ENCODE measurements at places on chromosomes 12 and 14. TPM values are rescaled to one million over a fixed set of nuclear protein-coding genes. Genes with fewer than 3 reads are reported as not detected.

The KLRC1 gene
- total RNA-seq = not detected

DNA sequence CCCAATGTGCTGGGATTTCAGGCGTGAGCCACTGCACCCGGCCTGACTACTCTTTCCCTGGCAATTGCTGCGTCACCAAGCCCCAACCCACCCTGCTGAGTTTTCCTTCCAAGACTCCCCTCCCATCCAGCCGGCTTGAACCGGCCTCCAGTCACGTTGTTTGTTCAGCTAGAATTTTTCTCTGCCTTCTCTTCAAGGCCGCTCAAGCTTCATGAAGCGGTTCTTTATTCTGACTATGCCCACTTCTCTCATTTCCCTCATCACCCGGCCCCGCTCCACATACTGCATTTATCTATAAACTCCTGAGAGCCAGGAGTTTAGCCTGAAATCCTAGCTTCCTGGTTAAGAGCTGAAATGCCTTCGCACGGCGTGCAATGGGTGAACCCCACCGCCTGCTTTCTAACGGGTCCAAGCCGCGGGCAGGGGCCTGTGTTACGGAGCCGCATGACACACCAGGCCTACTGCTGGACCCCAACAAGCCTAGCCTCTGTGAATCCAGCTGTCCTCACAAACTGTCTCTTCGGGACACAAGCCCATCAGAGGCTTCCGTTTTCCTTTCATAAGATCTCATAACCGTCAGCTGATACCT lies 999 bp upstream of the DCAF4 start:
- no peak for DNase-seq

The SERPINA1 gene
- total RNA-seq = not detected

- DNase-seq = no peak
These were observed 732.6 kb upstream of the FLRT2 start for GRCh38 chr14:84797326-84797725.

- DNase-seq = no peak
These were observed 69.3 kb upstream of the USP15 start for GRCh38 chr12:62190689-62191490.

The IKZF4 gene
- total RNA-seq = 5.4 TPM

- no peak for DNase-seq
These were observed 81.4 kb upstream of the NCOR2 start for GRCh38 chr12:124648710-124649384.

DNA sequence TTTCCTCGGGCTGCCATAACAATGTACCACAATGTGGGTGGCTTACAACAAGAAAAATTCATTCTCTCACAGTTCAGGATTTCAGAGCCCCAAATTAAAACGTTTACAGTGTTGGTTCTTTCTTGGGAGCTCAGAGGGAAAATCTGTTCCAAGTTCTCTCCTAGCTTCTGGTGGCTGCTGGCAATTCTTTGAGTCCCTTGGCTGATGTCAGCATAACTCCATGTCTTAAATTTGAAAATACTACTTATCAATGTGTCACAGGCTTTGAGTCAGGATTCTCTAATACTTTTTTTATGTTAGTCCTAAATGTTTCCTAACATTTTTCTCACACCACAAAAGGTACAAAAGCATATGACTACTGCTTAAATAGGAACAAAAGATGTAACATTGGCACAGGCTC lies 198.4 kb upstream of the ATXN7L3B start:
- DNase-seq = no peak

The CLECL1 gene
- total RNA-seq = not detected

The CELA1 gene
- total RNA-seq = not detected

The KCNMB4 gene
- 2.1 TPM for total RNA-seq

The BCL11B gene
- 0.07 TPM for total RNA-seq

The ZNF385A gene
- 7.9 TPM for total RNA-seq

DNA sequence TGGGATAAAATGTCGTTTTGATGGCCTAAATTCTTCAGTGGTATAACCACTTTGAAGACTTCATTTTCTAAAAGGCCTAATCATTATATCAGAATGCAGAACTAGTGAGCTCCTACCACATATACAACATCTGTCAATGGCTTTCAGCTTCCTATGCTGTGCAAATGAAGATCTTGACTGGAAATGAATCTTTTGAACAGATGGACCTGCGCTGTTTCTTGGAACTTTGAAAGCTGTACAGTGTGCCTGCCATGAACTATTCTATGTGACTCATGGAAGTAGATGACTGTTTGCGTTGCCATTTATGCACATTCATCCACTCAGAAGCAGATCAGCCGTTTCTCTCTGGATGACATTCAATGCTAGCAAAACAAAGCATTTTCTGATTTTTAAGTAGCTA lies 542.2 kb upstream of the USP15 start:
- no peak for DNase-seq

The PDZRN4 gene
- total RNA-seq = not detected

GRCh38 chr14:37668646-37669045 lies 73.2 kb downstream of the TTC6 start:
- no peak for DNase-seq

The CLEC9A gene
- total RNA-seq = not detected

DNA sequence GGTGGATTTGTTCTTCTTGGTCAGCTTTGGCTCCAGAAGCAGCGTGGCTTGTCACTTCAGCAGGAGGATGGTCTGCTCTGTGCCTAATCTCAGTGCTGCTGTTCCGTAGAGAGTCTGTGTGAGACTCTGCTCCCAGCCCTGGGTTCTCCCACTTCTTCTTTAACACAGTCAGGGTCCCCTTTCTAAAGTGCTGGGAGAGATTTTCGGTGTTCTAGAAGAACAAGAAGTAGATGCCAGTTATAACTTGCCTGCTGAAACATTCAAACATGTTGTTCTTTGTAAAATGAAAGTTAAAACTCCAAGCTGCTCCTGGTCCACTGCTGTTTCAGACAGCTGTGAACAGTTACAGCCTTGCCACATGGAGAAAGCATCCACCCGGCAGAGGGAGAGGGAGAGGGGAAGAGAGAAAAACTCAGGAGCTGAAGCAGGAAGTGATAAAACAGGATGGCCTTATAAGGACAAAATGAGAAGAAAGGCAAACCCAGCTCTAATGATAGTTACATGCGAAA lies 55.2 kb upstream of the CERS5 start:
- peak; percentile 89 for DNase-seq

GRCh38 chr14:49934646-49935045 lies 41.8 kb downstream of the ARF6 start:
- no peak for DNase-seq

GRCh38 chr14:64707661-64708060 lies 3.4 kb downstream of the PLEKHG3 start:
- DNase-seq = no peak

DNA sequence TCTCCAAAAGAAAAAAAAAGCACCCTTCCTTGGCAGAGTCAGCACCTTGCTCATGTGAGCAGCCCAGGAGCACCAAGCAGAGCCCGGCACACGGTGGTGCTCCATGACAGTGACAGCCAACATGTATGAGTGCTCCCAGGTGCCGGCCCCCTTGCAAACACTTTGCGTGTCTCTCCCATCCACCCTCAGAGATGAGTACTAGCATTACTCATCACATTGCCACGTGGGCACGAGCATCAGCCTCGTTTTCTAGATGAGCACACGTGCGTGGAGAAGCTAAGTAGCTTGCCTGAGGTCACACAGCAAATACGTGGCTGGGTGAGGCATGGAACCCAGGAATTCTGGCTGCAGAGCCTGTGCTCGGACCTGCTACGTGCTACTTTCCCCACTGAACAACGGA lies 177.9 kb upstream of the PRMT8 start:
- DNase-seq = no peak

DNA sequence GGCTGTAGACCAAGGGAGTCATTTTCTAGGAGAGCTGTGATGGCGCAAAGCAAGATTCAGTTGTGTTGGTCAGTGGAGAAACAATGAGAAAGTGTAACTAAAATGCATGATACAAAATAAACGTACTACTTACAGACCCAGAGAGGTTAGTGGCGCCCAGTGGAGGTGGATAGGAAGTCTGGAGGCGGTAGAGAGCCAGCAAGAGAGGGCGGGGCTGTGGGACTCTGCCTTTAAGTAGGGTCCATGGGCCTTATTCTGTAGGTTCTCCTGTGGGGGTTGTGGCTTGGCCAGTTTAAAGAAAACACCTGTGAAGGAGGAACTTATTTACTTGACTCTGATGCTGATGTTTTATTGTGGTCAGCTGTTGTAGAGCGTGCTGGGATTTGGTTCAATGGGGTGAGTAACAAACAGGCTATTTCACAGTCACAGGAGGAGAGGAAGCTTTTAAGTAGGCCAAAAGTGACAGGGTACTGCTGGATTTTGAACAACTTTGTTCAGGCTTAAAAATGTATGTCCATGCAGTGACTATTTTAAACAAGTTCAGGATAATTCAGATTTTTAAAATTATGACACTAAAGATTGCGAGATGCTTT lies 1097.7 kb downstream of the TMTC2 start:
- DNase-seq = no peak

DNA sequence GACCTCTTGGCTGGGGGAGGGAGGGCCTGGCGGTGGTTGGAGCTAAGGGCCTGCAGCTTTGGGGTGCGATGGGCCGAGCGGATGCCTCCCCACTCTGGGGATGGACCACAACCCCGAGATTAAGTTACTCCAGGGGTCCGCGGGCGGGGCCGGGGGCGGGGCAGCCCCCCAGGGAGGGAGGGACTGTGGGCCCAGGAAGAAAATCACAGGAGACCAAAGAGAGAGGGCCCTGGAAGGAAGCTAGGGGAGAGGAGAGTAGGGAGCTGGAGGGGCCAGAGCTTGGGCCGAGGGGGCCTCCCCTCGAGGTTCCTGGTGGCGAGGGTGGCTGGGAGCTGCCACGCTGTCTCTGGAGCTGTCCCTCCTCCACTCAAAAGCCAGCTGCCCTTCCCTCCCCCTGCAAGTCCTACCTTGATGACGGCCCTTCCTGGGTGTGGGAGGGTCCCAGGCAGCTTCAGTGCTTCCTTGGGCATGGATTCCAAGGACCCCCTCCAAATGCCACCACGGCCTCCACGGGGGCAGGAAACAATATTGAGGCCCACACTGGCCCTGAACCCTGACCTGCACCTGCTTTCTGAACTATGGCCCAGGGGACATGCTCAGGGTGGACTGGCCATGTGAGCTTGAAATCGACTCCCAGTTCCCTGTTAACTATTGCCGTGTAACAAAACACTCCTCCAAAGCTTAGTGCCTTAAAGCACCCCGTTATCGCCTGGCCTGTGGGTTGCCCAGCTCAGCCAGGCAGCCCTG lies 610 bp upstream of the NUDT14 start:
- no peak for DNase-seq

DNA sequence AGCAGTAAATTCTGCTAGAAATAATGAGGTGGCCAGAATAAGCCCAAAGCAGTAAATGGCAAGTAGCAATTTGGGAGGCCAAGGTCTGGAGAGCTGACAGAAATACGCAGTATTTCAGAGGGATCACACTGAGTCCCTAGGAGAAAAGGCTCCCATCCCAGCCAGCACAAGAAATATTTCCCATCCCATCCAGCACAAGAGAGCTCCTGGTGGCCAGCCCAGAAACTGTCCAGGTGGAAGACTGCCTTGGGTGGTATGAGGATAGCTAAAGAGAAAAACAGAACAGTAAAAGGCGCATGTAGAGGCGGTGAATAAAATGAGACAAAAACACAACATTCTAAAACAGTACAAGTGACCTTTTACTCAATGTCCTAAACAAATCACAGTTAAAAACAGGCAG lies 120.7 kb downstream of the HECTD4 start:
- DNase-seq = no peak

- DNase-seq = peak; percentile 16
These were observed 2.8 kb downstream of the MBIP start for GRCh38 chr14:36317650-36318049.

The NPFF gene
- total RNA-seq = not detected

The MYH6 gene
- not detected for total RNA-seq

The OR10A7 gene
- total RNA-seq = not detected

DNA sequence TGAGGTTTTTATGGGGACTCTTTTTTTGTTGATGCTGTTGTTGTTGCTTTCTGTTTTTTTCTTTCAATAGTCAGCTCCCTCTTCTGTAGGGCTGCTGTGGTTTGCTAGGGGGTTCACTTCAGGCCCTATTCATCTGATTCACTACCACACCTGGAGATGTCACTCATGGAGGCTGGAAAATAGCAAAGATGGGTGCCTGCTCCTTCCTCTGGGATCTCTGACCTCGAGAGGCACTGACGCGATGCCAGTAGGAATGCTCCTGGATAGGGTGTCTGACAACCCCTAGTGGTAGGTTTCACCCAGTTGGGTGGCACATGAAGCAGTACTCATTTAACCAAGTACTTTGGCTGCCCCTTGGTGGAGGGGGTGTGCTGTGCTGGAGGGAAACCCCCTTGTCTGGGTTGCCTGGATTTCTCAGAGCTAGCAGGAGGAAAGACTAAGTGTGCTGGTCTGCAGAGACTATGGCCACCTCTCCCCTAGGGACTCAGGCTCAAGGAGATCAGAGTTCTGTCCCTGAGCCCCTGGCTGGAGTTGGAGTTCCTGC lies 745.5 kb downstream of the TMTC2 start:
- DNase-seq = no peak

DNA sequence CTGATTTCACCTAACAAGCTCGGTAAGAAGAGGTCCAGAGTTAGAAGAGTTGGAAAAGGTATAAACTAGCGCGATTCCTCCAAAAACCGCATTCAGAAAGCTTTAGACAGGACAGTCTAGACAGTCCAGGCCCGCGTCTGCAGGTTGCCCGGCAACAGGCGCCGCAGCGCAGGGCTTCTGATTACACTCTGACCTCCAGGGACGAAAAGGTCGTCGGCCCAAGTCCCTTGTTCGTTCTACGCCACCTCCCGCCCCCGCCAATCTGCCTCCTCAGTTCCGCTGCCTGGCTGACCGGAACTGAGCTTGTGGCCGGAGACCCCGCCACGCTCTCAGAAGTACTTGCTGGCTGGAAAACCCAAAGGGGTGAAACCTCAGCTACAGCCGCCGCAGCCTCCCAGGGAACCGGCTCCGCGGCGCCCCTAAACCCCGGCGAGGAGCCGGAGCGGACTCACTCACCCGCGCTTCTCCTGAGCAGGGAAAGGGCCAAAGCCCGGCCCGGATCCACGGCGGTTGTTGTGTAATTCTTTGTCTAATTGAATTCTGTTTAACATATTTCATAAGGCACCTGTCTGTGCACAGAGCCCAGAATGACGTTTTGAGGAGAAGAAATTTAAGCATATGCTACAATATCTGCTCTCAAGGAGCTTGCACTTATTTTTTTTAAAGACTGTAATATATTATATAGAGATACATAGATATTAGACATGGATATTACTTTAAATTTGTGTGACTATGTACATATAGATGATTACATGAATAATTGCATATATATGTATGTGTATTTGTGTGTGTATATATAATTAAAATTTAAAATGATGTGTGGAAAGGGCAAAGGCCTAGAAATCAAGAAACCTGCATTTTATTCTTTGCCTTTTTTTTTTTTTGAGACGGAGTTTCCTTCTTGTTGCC lies at the start of gene CAPS2:
TSS of gene CAPS2 (minus strand) at position 407 of the 909 bp plus-strand sequence. CDS start 3,826 bp downstream, outside the sequence.
- peak; percentile 89 for DNase-seq

DNA sequence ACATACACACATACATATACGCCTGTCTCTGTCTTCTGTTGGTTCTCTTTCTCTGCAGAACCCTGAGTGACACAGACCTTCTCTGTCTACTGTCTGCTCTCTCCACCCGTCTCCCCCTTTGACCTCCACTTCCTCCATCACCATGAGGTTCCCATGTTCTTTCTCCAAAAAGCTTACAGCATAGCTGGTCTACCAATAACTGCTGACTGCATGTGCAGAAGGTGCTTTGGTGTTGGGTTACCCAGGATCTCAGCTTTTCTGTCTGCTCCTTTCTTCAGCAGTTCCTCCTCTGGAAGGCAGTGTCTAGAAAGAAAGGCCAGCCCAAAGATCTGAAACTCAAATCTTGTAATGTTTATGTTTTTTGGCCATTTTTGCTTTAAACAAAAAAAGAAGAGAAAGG lies 125.6 kb downstream of the SMOC1 start:
- no peak for DNase-seq

GRCh38 chr14:92990456-92991430 lies 67.8 kb downstream of the CHGA start:
- no peak for DNase-seq

The SYCP3 gene
- 0.25 TPM for total RNA-seq
